NCI-H524 (cell line): ENCODE measurements at places on chromosomes 2 and 18.
A peak's percentile ranks its signal among the peaks of the same experiment; 100 is the strongest.

- DNase-seq: no peak
Observed at GRCh38 chr2:208983486-208983885, 440.4 kb upstream of the MAP2 start.

DNA sequence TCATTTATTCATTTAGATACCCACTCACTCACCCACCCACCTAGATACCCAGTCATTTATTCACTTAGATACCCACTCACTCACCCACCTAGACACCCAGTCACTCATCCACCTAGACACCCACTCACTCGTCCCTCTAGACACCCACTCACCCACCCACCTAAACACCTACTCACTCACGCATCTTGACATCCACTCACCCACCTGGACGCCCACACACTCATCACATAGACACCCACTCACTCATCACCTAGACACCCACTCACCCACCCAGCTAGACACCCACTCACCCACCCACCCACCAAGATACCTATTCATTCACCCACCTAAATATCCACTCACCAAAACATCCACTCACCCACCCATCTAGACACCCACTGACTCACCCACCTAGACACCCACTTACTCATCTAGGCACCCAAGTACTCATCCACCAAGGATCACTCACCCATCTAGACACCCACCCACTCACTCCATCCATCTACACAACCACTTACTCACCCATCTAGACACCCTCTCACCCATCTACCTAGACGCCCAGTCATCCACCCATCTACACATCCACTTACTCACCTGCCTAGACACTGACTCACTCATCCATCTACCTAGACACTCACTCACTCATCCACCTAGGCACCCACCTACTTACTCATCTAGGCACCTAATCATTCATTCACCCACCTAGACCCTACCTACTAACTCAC lies 723.7 kb upstream of the RAB6C start:
- DNase-seq: no peak

GRCh38 chr18:8538935-8539334 lies 70.3 kb upstream of the RAB12 start:
- DNase-seq: no peak

DNA sequence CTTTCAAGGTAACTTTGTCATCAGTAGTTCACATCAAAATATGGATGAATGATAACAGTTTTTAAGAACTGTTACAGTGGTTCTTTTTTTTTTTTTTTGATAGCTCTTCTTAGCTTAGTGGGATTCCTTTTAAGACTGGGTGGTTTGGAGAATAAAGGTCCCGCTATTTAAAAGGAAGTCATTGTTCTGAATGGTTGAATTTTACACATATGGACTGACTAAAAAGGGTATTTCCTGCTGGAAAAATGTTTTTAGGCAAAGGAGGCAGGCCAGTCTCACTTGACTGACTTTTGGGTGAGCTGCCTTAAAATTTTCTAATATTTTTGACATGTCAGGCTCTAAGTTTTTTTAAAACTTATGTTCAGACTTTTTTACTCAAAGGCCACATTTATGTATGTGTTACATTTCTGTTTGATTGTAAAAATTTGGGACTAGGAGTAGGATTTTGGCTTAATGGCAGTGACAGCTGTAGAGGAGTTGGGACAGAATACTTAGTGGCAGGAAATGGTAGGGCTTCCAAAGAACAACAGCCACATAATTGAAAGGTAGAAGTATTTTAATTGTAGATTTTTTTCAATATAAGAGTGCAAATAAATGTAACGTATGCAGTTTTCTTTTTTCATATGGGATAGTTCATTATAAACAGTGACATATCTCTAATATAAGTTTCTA lies 13.7 kb downstream of the VAPA start:
- no peak for DNase-seq

GRCh38 chr2:162022290-162022945 lies 51.6 kb downstream of the DPP4 start:
- no peak for DNase-seq

DNA sequence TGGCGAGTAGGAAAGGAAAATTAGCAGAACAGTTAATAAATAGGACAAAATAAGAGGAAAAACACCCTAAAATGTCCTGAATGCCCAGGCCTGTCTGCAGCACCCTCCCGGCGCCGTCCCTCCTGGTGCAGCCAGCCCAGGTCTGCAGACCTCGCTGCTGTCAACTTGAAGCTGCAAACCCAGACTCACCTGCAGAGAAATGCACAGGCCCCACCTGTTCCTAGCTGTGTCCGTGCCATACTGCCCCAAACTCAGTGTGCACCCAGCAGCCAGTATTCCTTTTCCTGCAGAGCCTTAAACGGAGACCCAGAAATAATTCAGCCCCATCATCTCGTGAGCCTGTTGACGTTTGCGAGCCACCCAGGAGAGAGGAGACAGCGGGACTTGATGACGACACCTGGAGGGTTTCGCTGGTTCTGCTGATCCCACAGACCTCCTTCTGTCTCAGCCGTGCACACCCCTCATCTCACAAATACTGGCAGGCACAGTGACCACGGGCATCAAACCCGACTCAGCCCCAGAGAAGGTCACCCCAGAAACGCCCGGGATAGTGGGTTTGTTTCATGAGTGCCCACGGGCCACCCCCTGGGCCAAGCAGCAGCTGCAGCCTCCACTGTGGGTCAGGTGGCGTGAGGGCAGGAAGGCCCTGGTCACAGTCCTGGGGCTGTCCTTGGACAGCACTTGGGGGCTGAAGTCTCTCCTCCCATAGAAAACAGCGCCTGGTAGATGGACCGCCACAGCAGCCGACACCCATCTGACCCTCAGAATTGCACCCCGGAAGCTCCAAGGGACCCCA lies 239.5 kb upstream of the SALL3 start:
- no peak for DNase-seq

DNA sequence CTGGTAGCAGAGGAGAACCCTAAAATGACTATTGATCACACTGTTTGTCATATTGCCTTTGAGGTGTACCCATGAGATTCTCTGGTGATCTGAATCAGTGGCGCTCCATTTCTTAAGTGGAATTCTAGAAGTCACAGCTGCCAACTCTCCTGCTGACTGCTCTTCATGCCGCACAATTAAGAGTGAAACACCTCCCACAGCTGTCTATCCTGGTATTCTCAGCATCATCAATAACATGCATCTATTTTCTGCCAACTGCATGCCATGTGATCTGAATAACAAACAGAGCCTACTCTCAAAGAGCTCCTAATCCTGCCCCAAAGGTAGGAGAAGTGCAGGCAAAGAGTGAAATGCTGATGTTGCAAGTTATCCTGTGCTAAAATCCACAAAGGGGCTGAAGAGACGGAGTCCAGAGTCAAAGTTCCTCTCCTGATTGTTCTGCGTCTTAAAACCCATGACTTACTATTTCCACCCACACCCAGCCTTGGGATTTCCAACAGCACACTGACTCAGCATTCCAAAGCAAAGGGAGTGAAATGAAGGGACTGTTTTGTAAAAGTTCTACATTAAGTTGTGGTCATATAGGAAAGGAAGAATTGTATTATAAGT lies 13.7 kb upstream of the DAPL1 start:
- no peak for DNase-seq

GRCh38 chr2:149388120-149388816 lies 57.9 kb downstream of the LYPD6 start:
- DNase-seq: no peak

- DNase-seq: no peak
Observed at GRCh38 chr2:186032102-186032738, 293.6 kb downstream of the FSIP2 start.

DNA sequence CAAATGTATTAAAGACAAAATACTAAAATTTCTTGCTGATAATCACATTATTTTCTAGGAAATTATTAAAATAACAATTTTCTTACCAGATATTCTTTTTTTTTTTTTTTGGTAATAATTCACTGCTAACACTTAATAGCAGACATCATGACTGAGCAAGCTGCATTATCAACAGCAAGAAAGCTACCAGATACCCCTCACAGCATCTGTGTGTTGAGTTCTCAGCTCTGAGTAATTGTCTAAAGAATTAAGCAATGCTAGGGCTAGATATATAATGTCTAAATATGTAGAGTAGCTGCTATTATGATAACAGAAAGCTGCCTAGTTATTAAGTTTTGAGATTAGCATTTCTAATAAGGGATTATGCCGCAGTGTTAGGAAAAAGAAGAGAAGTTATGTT lies 754.3 kb upstream of the PKDCC start:
- DNase-seq: peak; percentile 52

- DNase-seq: no peak
Observed at GRCh38 chr2:239216614-239217273, 184.1 kb downstream of the HDAC4 start.

DNA sequence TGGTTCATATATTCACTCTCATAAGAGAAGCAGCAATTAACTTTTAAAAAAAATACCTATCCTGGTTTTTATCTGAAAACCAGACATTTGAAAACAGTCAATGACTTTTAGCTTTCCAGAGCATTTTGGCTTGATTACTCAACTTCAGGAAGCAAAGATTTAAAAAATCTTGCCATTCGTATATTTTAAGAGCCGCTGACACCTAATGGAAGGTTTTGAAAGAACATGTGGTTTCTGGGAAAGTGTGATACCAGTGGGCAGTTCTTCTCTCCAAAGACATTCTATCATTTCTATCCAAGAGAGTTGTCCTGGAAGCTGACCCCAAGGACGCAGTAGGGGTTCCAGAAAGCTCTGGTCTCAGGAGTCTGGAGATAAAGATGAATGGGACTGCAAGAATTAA lies 234.7 kb downstream of the TTC32 start:
- DNase-seq: no peak

DNA sequence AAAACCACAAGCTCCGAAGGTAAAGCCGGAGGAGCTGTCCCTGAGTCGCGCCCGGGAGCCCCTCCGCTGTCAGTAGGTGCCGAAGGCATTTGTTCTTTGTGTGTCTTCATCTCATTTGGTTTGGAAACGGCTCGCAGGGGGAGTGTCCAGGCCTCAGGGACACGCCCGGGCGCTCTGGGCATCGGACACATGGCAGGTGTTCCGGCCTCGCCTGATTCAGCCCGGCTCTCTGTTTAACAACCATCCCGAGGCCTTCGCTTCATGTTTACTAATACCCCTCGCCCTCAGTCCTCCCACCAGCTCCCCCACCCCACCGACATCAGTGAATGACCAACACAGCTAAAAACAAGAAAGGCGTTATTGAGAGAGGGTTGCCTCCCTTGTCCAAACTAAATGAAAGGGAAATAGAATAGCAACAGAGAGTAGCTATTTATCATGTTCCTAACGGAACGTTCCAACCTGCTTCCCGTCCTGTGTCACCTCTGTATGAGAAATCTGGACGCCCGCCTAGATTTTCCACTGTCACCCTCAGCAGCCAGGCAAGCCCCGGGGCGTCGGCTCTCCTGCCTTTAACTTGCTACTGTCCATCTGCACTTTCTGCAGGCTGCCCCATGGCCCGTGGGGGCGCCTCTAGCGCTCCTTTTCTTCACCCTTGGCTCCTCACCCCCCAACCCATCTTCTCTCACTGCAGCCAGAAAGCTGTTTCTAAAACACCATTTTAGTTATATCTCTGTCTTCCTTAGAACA lies 73.9 kb downstream of the MYCN start:
- no peak for DNase-seq

DNA sequence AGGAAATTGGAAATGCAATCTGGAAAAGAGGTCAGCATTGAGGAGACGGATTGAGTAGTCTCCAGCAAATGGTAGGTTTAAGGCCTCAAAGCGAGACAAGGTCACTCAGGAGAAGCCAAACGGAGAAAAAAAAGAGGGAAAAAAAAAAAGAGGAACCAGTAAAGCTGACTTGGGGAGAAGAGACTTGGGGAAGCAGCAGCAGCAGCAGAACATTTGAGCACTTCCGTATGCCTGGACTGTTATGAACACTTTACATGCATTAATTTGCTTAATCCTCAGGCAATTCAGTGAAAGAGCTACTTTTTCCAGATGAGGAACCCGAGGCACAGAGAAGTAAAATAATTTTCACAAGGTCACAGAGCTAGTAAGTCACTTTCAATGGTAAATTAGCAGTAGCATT lies 81.3 kb downstream of the OSBPL6 start:
- no peak for DNase-seq

GRCh38 chr18:11689669-11690565 lies 853 bp downstream of the GNAL start:
- DNase-seq: no peak

DNA sequence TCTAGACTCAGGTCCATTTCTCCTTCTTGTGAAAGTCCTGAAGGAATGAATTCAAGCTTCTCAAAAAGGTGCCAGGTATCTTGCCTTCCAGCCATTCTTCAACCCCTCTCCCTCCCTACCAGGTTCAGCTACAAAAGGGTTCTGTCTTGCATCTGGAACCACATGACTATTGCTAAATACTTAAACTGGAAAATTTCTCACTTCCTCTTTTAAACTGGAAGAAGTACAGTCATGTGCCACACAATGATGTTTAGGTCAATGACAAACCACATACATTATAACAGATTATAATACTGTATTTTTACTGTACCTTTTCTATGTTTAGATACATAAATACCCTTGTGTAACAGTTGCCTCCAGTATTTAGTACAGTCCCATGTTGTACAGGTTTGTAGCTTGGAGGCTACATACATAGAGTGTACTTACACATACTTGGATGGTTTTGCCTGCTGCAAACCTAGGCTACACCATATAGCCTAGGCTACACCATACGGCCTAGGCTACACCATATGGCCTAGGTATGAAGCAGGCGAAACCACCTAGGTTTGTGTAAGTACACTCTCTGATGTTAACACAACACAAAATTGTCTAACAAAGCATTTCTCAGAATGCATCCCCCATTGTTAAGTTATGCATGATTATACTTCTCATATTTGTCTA lies 142.0 kb upstream of the DNMT3A start:
- no peak for DNase-seq

DNA sequence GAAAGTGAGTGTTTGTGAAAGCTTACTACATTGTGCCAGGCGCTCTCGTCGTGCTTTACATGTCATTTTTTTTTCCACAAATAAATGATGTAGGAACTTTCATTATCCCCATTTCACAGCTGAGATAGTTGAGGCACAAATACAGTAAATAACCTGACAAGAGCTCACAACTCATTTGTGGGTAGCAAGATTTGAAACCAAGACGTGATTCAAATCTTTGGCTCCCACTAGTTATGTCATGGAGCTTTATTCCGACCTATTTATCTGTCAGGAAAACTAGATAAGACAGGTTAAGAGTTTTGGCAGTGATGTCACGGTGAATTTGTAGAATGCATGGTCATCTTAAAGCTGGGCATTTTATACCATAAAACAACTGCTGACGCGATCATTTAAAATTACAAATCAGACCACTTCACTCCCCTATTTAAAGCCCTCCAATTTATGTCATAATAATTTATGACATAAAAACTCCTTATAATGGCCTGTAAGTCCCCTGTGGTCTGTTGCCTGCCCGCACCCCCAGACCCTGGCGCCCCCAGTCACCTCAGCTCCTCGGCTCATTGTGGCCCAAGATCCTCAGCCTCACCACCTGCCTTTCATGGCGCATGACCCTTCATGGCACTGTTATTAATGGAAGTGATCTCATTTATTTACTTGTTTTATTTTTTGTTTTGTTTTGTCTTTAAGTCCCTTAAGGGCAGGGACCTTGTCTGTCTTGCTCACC lies 678 bp upstream of the ZNF24 start:
- no peak for DNase-seq
